CD4-positive, alpha-beta T cell treated with Interleukin-10 for 1 hour (primary cell): ENCODE measurements at places on chromosomes 3 and 15.
A peak's percentile ranks its signal among the peaks of the same experiment; 100 is the strongest.

DNA sequence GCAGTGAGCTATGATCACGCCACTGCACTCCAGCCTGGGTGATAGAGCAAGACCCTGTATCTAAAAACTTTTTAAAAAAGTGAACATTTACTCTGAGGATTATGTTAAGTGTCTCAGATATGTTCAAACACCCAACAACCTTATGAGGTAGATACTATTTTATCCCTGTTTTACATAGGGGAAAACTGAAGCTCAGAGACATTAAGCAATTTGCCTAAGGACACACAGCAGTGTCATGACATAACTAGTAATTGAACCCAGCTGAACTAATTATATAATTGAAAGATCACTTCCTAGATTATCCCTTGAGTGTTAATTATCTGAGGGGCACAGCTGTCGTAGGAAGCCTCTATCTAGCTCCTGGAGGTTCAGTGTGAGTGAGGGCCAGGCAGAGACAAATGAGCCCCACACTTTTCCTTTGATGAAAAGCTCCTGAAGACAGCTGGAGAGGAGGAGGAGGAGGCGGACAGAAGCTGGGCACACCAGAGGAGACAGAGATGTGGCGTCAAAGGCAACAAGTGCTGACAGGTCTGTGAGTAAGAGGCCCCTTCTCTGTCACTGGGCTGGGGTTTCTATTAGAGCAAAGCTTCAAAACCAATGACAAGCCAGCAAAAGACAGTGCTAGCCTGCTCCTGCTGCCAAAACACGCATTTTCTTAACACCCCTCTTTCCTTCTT lies 20.5 kb downstream of the TRH start:
- DNase-seq, result no peak

DNA sequence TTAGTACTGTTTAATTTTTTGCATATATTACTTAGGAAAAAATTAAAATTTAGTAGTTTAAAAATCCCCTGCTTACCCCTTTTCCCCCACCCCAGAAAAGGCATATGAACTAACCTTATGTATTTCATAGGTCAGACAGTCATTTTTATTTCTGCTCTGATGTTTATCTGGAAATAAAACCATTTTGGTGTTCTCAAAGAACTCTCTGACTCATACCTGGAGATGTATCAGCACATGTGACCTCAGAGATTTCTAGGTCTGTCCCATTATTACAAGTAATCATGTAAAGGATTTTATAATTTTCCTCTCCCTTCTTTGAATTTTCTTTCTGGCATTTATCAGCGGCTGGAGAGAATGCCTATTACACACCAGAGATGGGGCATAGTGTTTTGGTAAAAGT lies 14.1 kb upstream of the CCR8 start:
- DNase-seq, result no peak

GRCh38 chr3:63324621-63325020 lies 46.5 kb downstream of the SYNPR start:
- no peak for DNase-seq

DNA sequence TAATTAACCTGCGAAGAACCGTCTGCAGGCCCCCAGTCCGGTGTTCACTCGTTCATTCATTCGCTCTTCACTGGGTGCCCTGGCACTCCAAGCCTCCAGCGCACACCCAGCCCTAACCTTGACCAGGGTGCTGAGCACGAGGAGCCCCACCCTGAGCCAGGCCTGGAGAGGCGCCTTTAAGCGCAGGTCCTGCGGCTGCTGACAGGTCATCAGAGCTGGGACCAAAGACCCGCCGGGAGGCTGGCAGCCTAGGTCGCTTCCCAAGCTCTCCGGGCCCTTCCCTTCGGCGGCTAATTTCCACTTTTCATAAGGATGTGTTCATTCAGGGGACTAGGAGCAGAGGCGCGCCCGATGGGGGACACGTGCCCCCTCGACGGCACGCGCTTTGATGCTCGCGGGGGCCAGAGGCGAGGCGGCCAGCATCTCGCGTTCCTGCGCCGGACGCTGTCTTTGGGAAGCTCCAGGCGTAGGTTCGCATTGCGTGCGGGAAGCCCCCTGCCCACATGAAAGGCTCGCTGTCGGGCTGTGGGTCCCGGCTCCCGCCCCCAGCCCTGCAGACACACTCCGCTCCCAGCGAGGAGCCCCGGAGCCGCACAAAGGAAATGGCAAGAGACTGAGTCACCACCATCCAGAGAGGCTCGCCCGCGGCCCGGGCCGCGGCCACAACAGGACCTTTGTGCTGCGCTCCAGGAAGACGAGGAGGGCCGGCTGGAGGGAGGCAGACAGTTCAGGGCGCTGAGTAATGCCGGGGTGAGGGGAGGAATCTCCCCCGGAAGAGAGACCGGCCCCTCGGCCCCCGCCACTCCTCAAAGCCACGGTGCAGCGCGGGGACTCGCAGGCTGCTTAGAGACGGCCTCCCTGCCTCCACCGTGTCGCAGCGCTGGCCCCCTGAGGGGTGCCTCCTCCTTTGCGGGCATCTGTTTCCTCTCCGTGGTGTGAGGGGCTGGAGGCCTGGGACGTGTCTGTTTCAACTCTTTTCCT lies 266.4 kb upstream of the HES1 start:
- no peak for DNase-seq

- DNase-seq, result no peak
These were observed 38.7 kb downstream of the THSD4 start for GRCh38 chr15:71153823-71154524.

DNA sequence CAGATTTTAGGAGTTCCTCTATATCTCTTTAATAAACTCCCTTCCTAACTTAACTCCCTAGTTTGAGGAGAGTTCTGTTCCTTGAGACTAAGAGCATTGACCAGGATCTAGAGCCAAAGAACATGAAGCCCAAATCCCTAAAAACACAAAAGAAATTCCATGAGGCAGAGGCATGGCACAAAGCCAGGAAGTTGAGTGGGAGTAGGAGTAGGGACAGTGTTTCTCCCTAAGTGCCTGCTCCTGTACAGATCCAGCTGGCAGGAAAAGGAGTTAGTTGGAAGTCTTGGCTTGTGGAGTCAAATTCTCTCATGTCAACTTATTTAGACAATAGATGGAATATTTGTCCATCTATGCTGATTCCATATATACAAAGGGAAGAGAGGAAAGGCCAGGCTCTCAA lies 11.4 kb downstream of the ACTC1 start:
- no peak for DNase-seq

- no peak for DNase-seq
These were observed 32.3 kb downstream of the ARRDC4 start for GRCh38 chr15:97992823-97993222.

DNA sequence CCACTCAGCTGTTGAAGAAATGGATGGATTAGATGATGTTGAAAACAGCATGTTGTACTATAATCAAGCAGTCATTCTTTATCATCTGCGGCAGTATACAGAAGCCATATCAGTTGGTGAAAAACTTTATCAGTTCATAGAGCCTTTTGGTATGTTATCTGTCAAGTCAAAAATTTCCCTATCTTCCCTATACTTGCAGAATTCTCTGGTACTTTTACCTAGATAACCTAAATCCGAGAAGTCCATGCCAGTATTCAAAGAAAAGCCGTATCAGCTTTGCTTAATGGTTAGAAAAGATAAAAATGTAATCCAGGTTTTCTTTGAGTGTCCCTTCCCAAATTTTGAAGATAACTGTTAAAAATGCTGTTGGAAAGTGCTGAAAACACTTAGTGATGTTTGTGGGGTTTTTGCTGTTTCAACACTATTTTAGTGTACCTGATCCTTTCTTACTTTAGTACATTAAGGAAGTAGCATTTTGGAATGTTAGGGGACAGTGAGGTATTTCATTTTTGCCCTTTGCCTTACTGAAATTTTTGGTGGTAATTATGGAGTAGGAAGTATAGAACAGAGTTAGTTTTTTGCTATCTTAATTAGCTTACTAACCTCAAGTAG lies 23.8 kb downstream of the CNOT10 start:
- DNase-seq, result no peak

DNA sequence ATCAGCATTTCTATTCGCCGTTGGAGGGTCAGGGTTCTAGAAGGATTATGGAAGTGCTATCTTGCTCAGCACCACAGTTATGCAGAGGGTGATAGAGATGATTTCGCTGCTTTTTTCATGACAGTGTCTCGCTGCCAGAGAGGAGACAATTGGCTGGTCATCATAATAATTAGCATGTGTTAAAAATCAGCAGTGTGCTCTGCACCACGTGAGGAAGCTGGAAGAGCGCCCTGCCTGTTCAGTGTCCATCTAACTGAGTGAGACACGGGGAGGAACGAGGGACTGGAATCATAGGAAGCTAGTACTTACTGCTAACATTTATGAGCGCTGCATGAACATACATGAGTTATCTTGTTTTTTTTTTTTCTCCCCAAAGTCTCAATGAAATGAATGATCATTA lies 116.2 kb upstream of the PLAAT1 start:
- DNase-seq, result no peak

GRCh38 chr3:125032100-125032643 lies 23.6 kb downstream of the HEG1 start:
- DNase-seq, result no peak

DNA sequence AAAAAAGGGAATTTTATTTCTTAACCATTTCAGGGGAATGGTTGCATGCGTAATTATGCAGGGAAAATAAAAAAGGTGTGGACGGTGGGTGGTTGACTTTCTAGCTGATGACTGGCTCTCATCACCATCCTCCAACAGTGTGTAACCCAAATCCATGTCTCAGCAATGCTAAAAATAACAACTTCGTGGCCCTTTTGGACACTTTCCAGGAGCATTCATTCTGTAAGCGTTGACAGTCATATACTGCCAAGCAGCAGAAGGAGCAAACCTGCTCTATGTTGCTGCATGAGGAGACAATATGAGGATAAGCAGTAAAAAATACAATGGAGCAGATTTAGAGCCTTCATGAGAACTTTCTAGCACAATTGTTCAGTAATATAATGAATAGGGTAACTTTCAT lies 189.1 kb downstream of the ANXA2 start:
- DNase-seq, result no peak

GRCh38 chr3:16299746-16300145 lies 34.7 kb downstream of the OXNAD1 start:
- DNase-seq, result no peak

- no peak for DNase-seq
These were observed 70.4 kb downstream of the ATP2B2 start for GRCh38 chr3:10434938-10435336.

DNA sequence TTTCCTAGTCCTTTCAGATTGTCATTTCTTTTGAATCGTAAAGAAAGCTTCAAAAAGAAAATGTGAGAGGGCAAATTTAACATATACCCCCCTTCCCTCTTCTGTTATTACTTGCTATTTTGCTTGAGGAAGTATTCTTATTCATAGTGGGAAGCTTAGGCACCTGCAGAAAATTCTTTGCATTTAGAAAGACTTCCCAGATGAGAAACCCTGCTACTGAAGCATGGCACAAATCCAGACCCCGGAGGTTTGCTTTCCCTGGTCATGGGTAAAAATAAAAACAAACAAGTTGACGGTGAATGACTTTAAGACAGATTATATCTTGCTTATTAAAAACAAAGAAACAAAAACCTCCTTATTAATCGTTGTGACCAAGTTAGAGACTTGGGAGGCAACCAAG lies 93.9 kb downstream of the IL5RA start:
- no peak for DNase-seq

GRCh38 chr15:61649046-61649445 lies 411.2 kb downstream of the VPS13C start:
- no peak for DNase-seq

- DNase-seq, result no peak
These were observed 18.5 kb downstream of the SPRED1 start for GRCh38 chr15:38271144-38271543.

DNA sequence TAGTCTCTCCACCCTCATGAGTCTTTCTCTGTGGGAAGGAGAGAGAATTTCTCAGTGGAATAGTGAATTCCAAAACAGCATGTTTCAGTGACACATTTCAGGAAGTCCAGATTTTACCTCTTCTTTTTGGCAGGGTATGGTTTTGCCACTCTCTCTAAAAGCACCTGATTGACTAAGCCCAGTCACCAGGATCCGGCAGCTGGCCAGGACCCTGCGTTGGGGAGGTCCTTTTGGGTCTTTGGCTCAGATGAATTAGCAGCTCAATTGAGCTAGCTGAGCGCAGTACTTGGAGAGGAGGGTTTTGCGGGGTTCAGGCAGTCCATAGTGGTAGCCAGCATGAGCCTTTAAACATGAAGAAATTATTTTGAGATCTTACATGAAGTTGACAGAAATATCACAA lies 548.2 kb downstream of the PDCD6IP start:
- no peak for DNase-seq

GRCh38 chr3:181561139-181562031 lies 150.3 kb upstream of the SOX2 start:
- DNase-seq, result no peak

DNA sequence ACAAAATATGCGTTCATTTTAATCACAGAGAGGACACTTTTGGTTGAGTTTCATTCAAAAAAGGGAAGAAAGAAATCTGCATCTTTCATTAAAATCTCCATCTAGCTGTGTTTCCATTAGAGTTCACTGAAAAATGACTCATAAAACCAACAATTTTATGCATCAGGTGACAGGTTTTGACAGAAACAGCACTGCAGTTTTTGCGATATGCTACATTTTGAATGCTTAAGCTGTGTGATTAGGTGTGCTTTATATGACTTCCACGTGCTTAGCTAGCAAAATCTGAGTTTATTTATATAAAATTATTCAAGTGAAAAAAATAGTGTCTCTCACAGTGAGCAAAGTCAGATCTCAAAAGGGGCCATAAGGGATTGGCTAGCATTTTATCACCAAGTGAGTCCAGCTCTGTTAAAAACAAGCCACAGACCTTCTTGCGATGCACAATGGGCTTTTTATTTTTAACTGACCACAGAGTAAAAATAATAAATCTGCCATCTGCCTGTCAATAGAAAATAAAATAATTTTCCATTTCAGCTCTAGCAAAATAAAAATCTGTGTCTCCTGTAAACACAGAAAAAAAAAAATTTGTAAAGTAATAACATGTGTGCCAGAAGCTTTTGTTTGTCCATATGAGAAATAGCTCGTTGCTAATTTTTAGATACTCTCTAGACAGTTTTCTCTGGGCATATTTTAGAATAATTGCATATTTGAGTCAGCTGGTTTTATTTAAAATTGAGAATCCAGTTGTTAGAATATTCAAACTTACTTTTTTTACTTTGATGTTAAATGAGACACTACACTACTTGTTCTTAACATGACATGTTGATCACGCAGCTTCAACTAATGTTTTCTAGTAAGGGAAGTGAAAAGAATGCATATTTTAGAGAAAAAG lies 409.8 kb downstream of the ROBO2 start:
- DNase-seq, result no peak

DNA sequence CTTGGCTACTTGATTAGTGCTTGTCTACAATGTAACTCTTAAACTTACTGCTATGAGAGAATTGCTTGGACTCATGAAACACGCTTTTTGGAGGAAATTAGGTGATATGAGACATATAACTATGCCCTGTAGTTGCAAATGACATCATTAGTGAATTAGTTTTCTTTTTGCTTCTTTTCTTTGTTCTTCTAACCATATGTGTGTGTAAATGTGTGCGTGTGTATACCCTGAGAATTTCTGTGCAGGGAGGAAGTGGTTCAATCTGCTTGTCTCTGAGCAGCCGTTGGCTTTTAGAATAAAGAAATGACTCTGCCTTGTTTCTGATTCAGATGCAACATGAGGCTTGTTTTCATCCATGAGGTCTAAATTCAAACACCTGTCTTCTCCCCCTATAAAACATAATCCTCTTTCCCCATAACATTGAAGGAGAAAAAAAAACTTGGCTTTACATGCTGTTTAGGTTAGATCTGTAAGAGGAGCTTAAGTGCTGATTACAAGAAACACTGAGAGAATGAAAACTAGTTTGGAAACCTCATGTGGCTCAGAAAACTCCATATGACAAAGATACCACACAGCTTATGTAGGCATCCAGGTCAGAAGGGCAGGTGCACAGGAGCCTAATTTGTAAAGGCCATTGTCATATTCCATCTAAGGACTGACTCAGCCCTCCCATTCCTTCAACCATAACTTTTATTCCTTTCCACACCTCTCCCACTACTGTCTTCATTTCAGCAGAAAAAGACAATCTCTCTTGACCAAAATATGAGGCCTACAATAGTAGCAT lies 30.5 kb upstream of the BLM start:
- DNase-seq, result peak; percentile 42
